ENCODE measurements at places on chromosomes 1 and 21.

- no peak for ATAC-seq
These were observed 82.0 kb downstream of the VWA5B1 start for GRCh38 chr1:20372676-20373075.

- no peak for ATAC-seq
These were observed 56.8 kb upstream of the GNG12 start for GRCh38 chr1:67889953-67890567.

DNA sequence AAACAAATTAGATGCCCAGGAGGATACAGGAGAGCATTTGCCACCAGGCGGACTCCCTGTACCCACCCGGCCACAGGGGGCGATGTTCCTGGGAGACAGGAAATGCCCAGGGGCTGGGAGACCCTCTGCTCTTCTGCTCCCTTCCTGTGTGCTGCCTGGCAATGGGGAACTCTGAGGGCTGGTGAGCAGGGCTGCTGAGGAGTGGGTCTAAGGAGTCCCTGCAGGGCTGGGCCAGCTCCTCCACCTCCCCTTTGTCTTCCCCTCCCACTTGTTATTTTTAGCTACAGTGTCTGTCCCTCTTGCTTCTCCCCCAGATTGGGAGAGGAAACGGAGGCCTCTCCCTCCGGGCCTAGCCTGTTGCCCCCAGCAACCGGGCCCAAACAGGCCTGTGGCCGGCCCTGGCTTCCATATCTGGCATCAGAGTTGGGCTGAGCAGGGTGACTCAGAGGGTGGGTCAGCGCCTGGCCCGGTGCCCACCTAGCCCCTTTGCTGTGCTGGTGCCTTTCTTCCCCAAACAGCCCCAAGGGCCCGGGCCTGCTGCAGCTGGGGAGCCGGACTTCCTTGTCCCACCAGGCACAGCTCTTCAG is 11.6 kb downstream of the LMNA start:
- peak; percentile 61 for ATAC-seq

- ATAC-seq = no peak
These were observed 123.2 kb downstream of the SMYD2 start for GRCh38 chr1:214404154-214404553.

DNA sequence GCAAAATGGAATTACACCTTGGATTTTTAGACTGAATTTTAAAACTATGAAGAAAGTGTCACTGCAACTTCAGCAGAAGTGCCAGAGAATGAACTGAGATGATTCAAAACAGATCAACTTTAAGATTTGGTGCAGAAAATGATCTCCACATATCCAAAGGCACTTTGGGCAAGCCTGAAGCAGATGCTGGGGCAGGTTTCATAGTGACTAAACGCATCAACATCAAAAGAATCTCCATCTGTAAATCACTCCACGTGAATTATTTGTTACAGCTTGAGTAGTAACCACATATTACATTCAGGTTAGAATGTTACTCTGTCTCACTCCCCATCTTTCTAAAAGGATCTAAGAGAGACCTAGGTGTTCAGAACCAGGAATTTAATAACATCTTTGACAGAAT is 329.0 kb upstream of the ESRRG start:
- no peak for ATAC-seq

GRCh38 chr21:37045149-37045548 is 27.7 kb downstream of the PIGP start:
- ATAC-seq = no peak

- no peak for ATAC-seq
These were observed 7.1 kb downstream of the HUNK start for GRCh38 chr21:31879911-31880310.

DNA sequence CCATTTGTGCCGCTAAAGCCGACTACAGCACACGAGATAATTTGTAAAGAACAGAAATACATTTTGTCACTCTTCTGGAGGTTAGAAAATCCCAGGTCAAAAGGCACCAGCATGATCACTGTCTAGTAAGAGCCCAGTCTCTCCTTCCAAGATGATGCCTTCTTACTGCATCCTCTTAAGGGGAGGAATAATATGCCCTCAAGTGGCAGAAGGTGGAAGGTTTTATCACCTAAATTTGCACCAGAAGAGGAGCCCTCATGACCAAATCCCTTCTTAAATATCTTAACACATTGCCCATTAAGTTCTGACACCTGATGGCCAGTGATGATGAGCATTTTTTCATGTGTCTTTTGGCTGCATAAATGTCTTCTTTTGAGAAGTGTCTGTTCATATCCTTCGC is 326.7 kb upstream of the RGS18 start:
- no peak for ATAC-seq

DNA sequence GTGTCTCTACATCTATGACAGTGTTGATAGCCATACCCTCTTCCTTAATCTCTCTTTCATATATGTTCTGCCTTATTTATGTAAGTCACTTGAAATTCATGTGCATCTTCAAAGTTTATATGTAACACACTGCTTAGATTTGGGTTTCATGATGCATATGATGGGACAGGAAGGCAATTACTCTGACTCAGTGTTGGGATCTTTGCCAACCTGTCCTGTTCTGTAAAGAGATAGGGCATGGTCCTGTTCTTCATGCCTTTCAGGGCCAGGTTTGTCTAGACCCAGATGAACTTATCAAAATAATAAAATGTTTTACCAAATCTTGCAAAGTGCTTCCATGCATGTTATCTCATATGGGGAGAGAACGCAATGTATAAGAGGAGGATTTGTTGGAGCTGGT is 69.5 kb downstream of the TMPRSS15 start:
- no peak for ATAC-seq

Data from gastroesophageal sphincter (tissue), 4 donors.